ENCODE measurements at places on chromosomes 13 and 19.

DNA sequence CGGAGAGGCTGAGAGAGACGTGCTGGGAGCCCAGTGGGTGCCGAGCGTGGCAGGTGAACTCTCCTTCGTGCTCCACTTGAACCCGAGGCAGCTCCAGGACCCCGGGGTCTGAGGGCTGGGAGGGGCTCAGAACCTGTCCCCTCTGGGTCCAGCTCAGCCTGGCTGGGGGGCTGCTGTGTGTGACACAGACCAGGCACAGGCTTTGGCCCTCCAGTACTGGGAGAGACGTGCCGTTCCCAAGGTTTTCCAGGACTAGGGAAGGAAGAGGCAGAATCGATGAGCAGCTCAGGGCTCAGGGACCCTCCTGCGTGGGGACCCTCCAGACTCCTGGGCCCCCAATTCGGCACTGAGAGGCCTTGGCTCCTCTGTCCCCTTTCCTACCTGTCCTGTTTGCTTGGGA, 2.3 kb downstream of the SIGLEC10 start:
- DNase-seq = no peak

DNA sequence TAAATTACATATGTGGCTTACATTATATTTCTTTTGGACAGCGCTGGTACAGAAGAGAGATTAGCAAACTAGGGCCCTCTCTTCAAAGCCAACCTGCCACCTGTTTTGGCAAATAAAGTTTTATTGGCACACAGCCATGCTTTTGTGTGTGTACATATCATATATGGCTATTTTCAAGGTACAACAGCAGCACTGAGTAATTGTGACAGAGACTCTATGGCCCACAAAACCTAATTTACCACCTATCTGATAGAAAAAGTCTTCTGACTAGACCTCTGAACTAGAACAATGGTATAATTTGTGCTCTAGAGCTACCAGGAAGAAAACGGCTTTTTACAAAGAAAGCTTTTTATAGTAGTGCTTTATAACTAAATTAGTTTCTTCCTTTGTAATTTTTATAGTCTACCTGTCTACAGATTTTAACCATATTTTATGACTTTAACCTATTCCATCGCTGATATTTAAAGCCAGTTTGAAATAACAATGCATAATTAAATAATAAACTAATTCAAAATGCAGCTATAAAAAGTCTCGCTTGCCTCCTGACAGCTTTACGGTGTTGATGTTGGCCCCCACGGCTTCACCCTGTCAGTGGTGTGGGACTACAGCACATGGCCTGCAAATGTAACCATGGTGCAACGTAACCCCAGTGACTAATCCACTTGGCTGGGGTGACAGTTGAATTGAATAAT, 17.7 kb upstream of the DPY19L3 start:
- no peak for DNase-seq

GRCh38 chr13:30396434-30397075, 25.7 kb upstream of the UBE2L5 start:
- no peak for DNase-seq

DNA sequence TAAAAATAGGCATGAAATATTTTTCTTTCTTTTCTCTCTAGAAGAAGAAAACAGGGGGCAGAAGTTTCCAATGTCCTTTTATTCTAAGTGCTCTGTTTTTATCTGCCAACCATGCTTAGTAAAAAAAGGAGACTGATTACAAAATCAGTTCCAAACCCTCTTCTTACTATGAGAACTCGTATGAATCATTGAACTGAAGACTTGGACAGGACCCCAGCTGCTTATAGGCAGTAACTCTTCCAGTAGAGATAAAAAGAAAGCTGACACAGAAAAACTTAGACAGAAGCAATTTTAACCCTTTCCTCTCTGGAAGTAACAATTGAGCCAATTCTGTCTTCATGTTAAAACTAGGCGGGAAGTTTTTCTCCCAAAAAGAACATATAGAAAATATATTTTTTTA, 24.5 kb upstream of the FREM2 start:
- no peak for DNase-seq

DNA sequence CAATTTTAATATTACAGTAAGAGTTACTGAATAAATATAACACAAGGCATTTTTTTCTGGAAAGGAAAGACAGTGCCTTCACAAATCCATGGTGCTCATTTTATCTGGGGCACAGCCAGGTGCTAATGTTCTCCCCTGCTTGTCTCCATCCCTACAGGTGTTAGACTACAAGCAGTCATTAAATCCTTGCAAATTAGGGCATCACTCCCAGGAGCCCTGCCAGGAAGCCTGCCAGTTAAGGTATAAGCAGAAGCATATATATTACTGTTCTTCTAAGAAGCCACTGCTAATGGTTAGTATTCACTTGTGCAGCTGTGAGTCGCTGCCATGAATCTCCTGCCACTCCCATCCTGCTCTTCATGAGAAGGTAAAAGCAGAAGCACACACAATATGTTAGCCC, 149.7 kb downstream of the OXGR1 start:
- DNase-seq = no peak

DNA sequence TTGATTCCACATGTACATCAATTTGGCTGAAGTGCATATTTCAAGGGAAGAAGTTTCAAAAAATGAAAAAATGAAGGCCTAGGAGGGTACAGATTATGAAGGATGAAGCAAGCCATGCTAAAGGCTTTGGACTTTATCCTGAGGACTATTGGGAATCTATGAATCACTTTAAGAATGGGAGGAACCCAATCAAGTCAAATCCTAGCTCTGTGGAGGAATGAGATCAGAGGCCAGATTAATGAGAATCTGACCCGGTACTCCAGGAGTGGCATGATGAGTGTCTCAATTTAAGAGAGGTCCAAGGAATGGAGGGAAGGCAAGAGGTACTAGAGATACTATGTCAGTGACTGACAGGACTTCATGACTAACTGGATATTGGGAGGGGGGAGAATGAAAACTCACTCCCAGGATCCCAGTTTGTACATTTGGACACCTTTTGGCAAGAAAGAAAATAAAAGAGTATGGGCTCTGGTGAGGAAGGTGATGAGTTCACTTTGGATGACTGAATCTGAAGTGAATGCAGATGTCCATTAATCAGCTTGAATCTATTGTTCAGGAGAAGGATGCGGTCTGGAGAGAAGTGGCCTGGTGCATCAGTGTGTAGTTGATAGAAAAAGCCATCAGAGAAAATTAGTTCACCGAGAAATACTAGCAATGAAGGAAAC, 349.0 kb downstream of the EFNB2 start:
- no peak for DNase-seq

GRCh38 chr19:33499248-33499647, 22.3 kb downstream of the PEPD start:
- DNase-seq = no peak

DNA sequence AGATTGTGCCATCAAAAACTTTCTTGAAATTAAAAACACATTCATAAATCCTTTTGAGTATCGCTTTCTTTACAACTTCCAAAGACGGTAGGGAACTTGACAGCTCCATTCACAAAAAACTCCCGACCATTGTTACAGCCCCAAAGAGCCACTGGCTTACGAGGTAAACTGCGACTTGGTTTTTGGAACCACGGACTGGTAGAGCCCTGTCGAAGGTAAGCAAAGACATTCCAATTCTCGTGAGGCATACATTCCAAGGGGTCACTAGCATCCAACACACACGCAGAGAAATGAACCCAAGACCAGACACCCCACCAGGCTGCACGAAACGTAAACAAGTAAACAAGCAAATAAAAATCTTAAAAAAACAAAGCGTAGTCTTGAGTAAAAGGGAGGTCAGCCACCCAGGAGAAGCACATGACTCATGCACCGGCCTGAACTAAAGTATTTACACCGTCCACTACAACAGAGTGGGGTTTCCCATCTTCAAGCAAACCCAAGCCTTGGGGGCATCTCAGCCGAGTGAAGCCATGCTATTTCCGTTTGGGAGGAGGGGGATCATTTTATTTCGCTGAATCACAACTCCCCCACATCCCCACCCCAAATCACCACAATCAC, 1.4 kb downstream of the BRD4 start:
- no peak for DNase-seq

- DNase-seq = peak; percentile 85
These were observed 60.4 kb downstream of the ADGRE1 start for GRCh38 chr19:6947745-6948144.

DNA sequence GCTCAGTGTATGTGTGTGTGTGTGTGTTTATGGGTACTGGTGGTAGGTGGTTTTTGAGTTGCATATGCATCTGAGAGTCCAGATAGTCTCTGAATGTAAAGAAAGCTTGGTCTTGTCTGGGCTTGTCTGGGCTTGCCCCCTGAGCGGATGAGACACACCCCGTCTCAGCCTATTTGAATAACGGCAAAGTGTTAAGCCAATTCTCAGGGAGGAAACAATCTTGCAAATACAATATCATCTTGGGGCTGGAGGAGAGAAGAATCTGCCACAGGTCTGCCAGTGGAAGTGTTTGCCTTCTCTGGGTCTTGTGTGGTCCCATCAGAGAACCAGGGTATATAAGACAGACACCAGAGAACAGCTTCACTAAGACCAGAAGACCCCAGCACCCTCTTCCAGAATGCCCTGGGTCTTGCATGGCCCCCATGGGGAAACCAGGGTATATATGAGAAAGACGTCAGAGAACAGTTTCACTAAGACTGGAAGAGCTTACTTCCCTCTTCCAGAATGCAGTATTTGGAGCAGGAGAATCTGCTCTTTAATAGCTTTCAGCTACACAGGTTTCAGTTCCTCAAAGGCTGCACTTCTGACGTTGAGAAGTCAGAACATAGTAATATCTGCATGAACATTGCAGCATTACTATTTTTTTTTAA, 13.3 kb downstream of the CD70 start:
- DNase-seq = no peak

DNA sequence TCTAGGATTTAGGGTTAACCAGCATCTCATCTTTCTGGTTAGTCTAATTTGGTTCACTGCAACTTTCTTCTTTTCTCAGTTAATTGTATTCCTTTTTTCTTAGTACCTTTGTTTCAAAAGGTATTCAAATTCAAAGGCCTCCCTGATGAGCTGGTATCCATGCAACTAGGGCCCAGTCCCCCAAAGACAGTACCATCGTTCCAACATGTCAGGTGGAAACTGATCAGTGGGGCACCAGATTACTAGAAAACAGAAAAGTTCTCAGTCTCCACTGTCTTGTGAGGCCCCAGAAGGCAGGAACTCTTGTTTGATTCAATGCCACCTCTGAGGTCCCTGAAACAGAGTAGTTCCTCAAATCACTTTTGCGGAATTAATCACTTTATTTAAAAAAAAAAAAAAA, 303.2 kb upstream of the NBEA start:
- no peak for DNase-seq

GRCh38 chr13:49528161-49528560, 32.4 kb downstream of the PHF11 start:
- no peak for DNase-seq

GRCh38 chr13:91375116-91375729, 23.2 kb upstream of the GPC5 start:
- DNase-seq = no peak

DNA sequence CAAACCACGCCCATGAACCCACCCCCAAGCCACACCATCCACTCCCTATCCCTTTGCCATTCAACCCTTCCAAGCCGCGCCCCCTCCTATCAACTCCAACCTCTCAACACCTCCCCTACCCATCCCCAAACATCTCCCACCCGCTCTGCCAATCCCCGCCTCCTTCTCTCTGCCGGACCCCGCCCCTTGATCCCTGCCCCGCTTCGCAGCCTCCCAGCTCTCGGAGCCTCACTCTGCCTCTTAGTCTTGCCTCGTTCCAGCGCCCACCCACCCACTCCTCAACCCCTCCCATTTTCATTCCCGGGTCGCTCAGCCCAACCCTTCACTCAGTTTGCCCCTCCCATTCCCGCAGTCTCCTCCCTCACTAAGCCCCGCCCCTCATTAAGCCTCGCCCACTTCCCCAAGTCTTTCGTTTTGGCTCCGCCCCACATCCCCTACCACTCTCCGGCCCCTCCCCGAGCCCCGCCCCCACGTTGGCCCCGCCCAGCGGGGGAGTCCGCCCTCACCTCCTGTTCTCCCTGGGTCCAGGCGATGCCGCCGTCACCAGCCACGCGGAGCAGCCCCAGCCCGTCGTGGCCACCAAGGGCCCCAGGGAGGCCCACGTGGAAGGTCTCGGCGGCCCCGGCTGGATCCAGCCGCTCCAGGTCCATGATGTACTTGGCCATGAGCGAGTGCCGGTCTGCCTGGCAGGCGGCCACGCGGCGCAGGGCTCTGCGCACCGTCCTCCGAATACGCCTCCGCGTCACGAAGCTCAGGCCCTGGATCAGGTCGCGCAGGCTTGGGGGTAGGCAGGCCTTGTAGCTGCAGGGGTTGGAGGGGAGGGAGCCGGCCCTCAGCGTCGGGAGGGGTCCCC, 5.7 kb downstream of the JAK3 start:
- DNase-seq = peak; percentile 81

- no peak for DNase-seq
These were observed 1.3 kb upstream of the SPACA6 start for GRCh38 chr19:51691584-51692428.

DNA sequence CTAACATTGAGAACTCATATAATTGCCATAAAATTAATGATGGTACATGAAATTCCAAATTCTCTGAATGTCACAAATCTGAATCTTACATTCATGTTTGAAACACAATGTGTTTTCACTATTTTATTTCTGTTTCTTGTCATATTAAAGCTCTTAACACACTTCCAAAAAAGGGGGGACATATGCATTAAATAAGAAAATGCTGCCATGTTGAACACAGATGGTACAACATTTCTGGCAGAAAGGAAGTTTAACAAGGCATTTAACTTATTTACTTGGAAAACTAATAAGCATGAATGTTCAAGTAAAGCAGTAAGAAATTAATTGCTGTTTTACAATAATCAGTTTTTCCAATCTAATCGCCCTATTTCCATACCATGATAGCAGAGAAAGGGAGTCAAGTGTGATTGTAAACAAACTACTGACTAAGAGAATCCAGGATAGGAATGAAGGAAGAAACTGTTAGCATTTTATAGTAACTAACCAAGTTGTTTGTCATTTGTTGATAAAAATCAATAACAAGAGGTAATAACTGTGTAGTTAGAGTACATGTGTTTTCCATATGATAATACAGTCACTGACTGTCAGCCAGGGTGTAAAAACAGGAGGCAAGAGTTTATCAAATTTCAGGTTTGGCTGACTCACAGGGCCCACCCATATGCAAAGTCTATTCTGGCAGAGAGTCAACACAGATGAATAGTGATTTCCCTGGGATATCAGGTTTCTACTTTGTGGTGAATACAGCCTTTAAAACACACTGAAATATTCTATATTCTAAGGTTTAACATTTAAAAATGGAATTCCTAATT, 5.7 kb upstream of the FOXO1 start:
- DNase-seq = peak; percentile 32

DNA sequence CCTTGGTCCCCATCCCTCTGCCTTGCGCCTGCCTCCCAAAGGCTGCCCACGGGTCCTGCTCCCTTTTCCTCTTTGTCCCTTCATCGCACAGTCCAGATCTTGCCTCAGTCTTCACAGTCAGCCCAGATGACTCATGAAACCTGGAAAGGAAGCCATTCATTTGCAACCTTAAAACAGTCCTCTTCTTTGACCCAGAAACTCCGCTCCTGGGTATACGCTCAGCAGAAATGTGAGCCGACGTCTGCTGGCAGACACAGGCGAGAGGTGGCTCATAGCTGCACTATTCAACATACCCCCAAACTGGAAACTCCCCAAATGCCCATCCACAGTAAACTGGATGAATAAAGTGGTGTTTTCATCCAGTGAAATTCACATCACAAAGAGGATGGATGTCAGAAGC, 13.6 kb upstream of the PEPD start:
- no peak for DNase-seq

GRCh38 chr13:51451467-51452360, 1.1 kb downstream of the INTS6 start:
- peak; percentile 85 for DNase-seq

Data from activated CD4-positive, alpha-beta memory T cell treated with anti-CD3 and anti-CD28 coated beads for 36 hours (primary cell).